ENCODE measurements at places on chromosomes 5 and 9.

DNA sequence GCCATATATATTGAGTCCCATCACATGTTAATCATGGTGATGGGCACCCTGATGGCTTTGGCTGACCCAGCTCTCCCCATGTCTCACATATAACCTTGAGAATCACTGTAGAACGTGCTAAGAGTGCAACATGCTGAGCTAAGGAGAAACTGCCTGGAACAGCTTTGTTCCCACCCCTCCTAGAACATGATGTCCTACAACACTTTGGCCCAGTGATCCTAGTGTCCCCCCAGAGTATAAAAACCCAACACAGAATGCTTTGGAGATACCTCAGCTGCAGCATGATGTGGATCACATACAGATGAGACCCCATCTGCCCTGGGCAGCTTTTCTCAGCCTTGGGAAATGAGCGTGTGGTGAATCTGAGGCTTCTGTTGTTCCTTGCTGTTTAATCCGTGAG is 343.5 kb downstream of the NFIB start:
- DNase-seq = no peak

- no peak for DNase-seq
Measured at GRCh38 chr5:144205141-144205551, 34.5 kb downstream of the KCTD16 start.

DNA sequence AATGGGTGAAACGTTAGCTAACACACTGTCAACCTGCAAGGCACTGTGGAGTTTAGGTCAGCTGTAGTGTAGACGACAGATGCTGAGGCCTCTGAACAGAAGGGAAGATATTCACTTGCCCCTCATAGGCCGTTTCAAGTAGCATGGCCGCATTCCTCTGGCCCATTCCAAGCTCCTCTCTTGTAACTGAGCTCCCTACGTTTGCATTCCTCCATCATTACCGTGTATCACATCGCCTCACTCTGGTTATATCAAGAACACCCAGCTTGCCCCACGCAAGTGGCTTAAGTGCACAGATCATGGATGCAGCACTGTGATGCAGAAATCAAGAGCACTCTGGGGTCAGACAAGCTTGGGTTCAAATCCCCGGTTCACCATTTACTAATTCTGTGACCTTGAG is 43.3 kb downstream of the PRELID2 start:
- DNase-seq = no peak

- DNase-seq = no peak
Measured at GRCh38 chr9:129198319-129199043, 20.4 kb upstream of the IER5L start.

DNA sequence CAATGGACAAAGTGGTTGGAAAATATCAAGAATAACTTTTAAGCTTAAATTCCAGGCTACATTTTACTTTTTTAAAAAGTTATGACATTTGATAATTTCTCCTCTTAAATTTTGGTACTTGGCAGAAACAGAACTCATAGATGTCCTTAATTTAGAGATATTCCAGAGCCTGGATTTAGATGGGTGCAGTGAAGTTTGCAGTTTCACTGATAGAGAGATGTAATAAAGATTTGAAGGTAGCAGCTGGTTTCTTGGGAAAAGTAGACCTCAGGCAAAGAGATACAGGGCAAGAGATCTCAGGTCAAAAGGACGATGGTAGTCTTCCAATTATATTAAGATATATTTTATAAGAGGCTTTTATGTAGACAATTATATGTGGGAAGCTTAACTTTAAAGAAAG is 134.6 kb downstream of the ISL1 start:
- DNase-seq = no peak

Measured in CD4-positive, alpha-beta T cell treated with Interleukin-4 for 4 hours (primary cell).